SW480 (cell line): ENCODE measurements at places on chromosomes 11 and 22.
A peak's percentile ranks its signal among the peaks of the same experiment; 100 is the strongest.

- no peak for DNase-seq
Observed at GRCh38 chr11:130916910-130917309, 631 bp upstream of the SNX19 start.

DNA sequence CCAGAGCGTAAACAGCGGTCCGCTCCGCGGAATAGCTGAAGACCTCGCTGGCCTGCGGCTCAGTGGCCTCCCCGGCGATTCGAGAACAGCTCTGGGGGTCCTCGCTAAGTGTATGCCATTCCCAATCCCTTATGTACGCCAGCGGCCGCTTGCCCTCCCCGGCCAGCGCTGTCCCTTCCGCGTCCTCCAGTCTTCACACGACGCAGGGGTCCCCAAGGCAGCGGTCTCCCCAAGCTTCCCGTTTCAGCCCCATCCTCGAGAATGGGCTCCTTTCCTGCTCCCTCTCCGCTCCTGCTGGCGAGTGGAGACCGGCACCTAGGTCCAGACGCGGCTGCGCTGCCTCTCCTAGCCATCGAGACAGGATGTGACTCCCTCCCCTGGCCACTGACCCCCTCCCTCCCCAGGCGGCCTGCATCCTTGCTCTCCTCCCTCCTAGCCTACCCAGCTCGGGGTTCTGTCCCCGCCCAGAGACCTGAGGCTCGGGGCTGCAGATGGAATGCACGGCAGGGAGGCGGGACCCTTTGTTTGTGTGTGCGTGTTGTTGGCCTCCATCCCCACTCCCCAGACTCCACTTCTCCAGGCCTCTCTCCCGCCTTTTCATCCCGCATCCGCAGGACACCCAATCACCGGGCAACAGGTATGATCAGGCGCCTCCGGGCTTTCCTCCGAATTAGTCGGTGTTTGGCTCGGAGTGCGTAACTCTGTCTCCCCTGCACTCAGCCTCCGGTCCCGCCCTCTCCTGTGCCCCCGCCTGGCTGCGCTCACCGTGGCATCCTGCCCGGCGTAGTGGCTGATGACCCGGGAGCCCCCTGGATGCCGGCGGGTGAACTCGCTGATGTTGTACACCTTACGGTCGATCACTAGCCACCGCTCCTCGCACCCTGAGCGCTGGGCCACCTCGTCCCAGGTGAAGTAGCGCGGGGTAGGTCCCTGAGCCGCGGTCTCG, 740 bp downstream of the FADS1 start:
- peak; percentile 79 for DNase-seq

GRCh38 chr22:43205261-43205691, 18.3 kb upstream of the TTLL12 start:
- DNase-seq: no peak

DNA sequence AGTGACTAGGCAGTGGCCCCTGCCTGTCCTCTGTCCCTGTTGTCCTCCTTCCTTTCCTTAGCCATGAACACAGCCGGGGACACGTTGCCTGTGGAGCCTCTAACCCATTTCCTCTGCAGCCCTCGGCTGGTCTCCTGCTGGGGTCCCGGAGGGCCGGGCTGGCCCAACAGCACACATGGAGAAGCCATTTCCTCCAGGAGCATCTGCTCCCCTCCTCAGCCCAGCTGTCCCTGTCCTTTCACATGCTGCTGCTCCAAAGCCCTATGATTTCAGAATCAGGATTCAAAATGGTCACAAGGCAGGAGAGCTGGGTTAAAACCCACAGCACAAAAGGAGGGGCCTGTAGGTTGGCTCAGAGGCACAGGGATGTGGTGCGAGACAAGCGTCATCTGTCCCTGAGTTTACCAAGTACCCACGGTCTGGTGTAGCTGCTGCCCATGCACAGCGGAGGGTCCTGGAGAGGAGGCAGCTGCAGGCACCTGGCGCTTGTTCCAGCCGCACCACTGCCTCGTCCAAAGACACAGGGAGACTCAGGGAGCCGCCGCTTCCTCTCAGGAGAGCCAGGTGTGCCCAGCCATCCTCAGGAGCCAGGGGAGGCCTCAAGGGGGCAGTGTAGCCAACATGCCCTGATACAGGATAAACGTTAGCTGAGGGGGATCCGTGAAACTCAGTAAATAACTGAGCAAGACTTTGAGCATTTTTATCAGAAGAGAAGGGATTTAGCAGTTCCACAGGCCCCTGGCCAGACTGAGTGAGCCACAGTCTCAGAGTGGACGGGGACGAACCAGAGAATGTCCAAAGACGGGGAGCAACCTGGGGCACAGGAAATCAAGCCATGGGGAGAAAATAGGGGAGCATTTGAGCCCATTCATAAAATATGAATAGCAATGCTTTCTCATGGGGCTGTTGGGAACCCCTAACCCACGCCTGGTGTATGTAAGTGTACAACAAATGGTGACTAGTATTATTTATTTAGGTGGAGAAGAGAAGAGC, 3.9 kb upstream of the VSIG10L2 start:
- DNase-seq: peak; percentile 49

- no peak for DNase-seq
Observed at GRCh38 chr11:83678831-83679584, 392.8 kb upstream of the CCDC90B start.

DNA sequence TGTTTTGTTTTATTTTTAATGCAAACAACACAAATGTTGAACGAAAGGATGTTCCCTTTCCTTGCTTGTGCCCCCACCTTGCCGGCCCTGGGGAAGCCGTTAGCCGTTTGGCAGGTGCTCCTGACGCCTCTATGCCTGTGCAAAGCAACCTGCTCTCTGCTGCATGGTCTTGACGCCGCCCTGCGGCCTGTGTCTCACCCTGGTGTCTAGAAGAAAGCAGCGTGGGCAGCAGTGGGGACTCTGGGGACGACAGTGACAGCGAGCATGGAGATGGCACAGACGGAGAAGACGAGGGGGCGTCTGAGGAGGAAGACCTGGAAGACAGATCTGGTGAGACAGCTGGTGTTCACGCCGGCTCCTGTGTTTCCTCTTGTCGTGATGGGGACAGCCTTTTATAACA, 5.5 kb downstream of the PHRF1 start:
- DNase-seq: no peak
